ENCODE measurements at places on chromosomes 1 and 21.
A peak's percentile ranks its signal among the peaks of the same experiment; 100 is the strongest.

- H3K4me1 ChIP-seq = peaks cover 11% of the 10 kb centered on the region
- peaks cover 49% of the 10 kb centered on the region for H3K36me3 ChIP-seq
- H3K27me3 ChIP-seq = no peaks in the 10 kb centered on the region
Observed at GRCh38 chr1:21855257-21856096, 43.4 kb downstream of the LDLRAD2 start.

DNA sequence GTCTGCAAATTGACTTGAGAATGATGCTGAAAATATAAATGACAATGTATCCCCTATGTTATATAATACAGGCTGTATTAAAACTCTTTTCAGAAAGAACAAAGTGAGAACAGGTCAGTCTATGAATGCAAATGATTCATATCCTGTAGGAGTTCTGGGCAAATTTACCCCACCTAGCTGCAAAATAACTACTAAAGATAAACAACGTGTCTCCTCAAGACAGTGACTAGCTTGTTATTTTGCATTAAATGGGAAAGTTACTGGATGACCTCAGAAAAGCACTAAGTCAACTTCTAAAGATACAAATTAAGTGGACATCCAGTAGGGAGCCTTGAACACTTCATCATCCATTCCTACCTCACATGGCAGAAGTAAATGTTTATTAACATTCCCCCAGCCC, 11.1 kb downstream of the RNF19B start:
- DNase-seq = no peak
- no peaks in the 10 kb centered on the region for H3K27me3 ChIP-seq
- H3K27ac ChIP-seq = no peak overlapping the region
- H3K4me1 ChIP-seq = peaks cover 6% of the 10 kb centered on the region

- no peak overlapping the region for H3K4me3 ChIP-seq
- H3K27ac ChIP-seq = no peak overlapping the region
- H3K4me1 ChIP-seq = peaks cover 14% of the 10 kb centered on the region
- H3K36me3 ChIP-seq = no peaks in the 10 kb centered on the region
- DNase-seq = no peak
Observed at GRCh38 chr1:206937425-206937824, 8.8 kb downstream of the PIGR start.

GRCh38 chr1:26767714-26768113, 20.0 kb upstream of the PIGV start:
- no peak overlapping the region for H3K27ac ChIP-seq
- DNase-seq = no peak
- no peak overlapping the region for H3K4me3 ChIP-seq
- no peaks in the 10 kb centered on the region for H3K27me3 ChIP-seq

GRCh38 chr1:1299686-1300351, 7.9 kb downstream of the ACAP3 start:
- no peak overlapping the region for H3K27ac ChIP-seq
- H3K27me3 ChIP-seq = no peaks in the 10 kb centered on the region
- H3K4me3 ChIP-seq = no peak overlapping the region
- no peak for DNase-seq
- H3K36me3 ChIP-seq = no peaks in the 10 kb centered on the region
- H3K4me1 ChIP-seq = no peaks in the 10 kb centered on the region

DNA sequence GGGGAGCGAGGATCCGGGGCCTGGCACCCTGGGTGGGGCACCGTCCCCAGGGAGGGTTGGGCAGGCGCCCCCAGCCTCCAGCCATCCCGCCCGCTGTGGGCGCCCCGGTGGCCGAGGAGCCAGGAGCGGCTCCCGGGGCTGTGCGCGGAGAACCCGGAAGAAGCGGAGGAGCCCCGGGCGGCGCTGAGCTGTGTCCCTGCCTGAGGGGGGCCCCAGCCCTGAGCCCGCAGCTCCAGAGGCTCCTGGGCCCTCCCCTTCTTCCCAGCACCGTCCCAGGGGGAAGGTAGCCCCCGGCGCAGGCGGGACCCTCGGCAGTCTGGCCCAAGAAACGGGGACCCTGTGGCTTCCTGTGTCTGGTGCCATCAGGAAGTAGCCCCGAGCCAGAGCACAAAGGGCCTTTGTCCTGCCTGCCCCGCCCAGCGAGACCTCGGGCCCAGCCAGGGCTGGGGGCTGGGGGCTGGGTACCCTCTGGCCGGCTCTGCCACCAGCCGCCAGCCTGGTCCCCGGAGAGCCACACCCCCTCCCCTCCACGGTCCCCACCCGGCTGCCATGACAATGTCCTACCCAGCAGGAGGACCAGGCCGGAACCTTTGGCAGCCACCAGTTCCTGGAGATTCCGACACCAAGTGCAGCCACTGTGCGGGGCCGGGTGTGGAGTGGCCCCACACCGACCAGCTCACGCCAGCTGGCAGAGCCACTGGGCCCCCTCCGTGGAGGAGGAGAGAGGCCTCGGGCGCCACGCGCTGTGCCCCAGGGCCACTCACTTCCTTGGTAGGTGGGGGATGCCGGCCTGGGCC, 15.6 kb upstream of the TTLL10 start:
- peak overlapping the region; percentile 6 for H3K4me3 ChIP-seq
- H3K27me3 ChIP-seq = no peaks in the 10 kb centered on the region
- H3K4me1 ChIP-seq = peaks cover 9% of the 10 kb centered on the region
- H3K27ac ChIP-seq = peak overlapping the region; percentile 77
- DNase-seq = no peak
- H3K36me3 ChIP-seq = no peaks in the 10 kb centered on the region

DNA sequence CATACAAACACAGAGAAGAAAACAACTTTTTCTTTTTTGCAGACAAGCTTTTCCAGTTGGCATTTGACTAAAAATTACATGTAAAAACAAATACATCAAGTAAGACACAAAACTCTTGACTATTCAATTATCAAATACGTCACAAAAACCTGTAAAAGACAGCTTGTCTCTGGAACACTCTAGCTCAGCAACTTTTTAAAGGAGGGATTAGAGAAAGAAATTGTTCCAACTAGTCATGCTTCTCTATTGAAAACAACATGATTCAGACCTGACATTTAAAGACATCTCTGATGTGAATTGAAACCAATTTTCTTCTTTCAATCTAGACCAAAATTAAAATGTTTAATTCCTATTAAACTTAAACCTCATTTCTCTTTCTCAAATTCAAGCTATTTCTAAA, 30.3 kb downstream of the SMYD3 start:
- H3K36me3 ChIP-seq = no peaks in the 10 kb centered on the region
- no peaks in the 10 kb centered on the region for H3K27me3 ChIP-seq
- no peak overlapping the region for H3K4me3 ChIP-seq
- H3K27ac ChIP-seq = no peak overlapping the region

DNA sequence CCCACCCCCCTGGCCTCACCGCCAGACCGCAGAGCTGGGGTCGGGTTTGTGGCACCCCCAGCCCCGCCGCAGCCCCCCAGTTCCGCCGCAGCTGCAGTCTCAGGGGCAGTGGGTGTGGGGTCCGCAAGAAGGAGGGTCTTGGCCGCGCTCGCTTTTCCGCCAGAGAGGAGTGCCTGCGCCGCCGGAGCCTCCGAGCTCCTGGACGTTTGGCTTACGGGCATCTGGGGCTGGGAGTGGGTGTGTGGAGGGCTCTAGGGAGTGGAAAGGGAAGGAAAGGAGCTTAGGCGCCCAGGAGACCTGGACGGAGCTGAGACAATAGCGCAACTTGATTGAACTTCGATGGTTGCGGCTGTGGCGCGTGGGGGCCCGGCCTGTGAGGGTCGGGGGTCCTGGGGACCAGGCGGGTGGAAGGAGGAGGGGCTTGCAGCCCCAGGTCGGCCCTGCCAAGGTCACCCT, 88.8 kb upstream of the IPO9 start:
- peak overlapping the region; percentile 96 for H3K4me3 ChIP-seq
- no peaks in the 10 kb centered on the region for H3K27me3 ChIP-seq
- peak; percentile 47 for DNase-seq
- peaks cover 14% of the 10 kb centered on the region for H3K36me3 ChIP-seq
- peak overlapping the region; percentile 100 for H3K27ac ChIP-seq
- H3K4me1 ChIP-seq = peaks cover 61% of the 10 kb centered on the region

All from cardiac muscle cell (in vitro differentiated cells and primary cell).